Foreskin keratinocyte (primary cell): ENCODE measurements at places on chromosomes 7 and 10. TPM values are rescaled to one million over a fixed set of nuclear protein-coding genes. Genes with fewer than 3 reads are reported as not detected.
A peak's percentile ranks its signal among the peaks of the same experiment; 100 is the strongest.

DNA sequence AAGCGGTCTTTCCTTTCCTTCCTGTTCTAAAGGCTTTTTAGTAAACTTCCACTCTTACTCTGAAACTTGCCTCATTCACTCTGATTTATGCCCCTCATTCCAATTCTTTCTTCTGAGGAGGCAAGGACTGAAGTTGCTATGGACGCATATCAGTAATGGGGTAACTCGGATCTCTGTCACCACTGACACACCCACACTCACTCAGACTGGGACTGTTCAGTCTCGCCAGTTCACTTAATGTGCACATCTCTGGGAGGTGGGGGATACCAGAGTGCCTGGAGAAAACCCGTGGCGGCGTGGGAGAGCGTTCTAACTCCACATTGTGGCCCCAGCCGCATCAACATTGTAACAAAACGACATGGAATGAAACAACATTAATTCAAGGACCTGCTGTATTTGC is 1139.3 kb upstream of the CELF2 start:
- no peak for DNase-seq

Gene RPP38
- polyA plus RNA-seq = 28.8 and 29.1 TPM in 2 replicates

DNA sequence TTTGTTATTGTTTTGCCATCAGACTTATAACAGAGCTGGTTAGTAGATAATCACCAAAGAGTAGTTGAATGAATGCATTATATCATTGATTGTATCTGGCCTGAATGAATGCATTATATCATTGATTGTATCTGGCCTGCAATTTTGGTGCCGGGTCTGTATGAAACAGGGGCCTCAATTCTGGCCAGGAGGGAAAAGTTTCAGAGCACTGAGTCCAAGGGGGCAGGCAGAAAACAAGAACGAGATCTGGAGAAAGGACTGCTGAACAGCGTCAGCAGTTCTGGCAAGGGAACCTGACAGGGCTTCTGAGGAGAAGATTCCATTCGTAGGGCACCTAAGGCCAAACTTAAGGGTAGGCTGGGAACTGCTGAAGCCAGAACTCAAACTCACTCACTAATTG is 128.0 kb downstream of the SEMA3C start:
- no peak for DNase-seq

DNA sequence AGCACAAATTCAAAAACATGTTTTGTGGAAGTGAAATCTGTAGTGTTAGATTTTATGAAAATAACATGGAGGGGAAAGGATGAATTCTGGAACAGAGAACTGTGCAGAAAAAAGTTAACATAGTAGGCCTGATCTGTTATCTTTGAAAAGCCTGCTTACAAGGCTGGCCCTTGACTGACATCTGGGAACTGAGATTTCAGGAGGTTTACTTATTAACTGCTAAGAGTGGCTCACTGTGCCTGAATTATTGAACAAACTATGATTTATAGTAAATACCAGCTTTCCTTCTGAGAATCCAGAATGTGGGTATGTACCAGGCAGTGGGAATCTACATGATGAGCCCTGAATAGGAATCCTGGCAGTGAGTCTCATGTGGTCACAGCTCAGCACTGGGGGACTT is 30.5 kb downstream of the NSUN6 start:
- no peak for DNase-seq

GRCh38 chr10:23478570-23478969 is 39.7 kb downstream of the OTUD1 start:
- DNase-seq = no peak

Gene ADCK2
- 16.6 and 17.7 TPM in 2 replicates for polyA plus RNA-seq

Gene HOXA6
- 0.31 and 0.40 TPM in 2 replicates for polyA plus RNA-seq

Gene INHBA
- polyA plus RNA-seq = 28.3 and 51.9 TPM in 2 replicates

DNA sequence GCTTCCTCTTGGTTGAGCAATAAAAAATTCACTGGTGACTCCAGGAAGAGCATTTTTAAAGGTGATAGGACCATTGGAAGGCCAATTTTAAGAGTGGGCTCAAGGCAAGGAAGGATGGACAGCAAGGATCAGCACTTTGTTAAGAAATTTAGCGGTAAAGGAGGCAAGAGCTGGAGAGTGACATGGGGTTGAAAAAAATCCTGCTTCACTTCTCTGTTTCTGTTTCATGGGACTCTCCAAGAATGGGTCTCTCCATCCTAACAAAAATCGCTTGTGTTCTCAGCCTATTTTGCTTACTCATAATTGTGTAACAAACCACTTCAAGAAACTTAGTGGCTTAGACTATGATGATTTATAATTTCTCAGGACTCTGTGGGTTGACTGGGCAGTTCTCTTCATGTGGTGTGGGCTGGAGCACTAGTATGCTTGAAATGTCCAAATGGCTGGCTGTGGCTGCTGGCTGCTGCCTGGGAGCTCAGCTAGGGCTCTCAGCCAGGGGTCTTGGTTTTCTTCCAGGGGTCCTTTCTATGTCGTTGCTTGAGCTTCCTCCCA is 59.8 kb upstream of the ZNRF2 start:
- peak; percentile 80 for DNase-seq
